MG63 (cell line): ENCODE measurements at places on chromosomes 7 and 10.

DNA sequence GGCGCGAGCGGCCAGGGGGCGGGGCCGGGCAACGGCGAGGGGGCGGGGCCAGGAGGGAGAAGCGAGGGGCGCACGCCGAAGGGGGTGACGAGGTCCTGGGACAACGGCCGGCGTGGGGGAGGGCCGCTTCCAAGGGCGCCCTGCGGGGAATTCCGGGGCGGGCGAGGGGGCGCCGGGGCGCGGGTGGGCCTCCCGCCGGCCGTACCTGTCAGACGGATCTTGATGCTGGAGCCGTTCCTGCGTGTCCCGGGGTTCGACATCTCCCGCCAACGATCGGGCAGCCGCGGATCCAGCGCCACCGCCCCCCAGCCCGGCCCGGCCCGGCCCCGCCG is 421 bp downstream of the SMURF1 start:
- no peak for DNase-seq

GRCh38 chr10:110042181-110042580 is 34.4 kb downstream of the ADD3 start:
- DNase-seq, result no peak

DNA sequence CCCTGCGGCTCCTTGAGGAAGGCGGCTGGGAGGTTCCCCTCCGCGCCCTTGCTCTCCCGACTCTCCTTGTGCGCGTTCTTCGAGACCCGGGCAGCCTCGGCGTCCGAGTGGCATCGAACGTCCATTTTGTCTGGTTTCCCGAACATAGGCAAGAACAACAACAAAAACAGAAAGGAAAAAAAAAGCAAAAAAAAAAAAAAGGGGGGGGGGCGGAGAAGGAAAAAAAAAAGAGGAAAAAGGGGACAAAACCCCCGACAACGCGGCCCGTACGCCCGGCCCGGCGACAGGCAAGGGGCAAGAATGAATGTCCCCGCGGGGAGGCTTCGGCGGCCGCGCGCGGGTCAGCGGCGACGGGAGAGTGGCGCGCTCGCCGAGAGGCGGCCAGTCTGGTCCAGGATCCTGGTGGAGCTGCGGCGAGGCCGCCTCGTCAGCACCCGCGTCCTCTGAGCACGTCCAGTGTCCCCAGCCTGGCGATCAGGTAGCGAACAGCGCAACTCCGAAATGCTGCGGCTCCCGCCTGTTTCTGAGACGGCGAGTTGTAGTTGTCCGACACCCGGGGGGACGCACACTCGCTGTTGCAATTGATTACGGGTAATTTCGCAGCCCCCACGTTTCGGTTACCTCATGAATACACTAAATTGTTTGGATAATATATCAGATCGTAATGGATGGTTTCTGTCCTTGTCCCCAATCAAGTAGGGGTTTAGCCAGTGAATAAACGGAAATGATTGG is at the start of gene VAX1:
Gene VAX1 (minus strand): TSS at position 360 of the 732 bp plus-strand sequence. CDS start 214 bp downstream, at position 146.
- DNase-seq, result no peak

GRCh38 chr7:127995156-127995880 is 35.9 kb downstream of the LRRC4 start:
- DNase-seq, result no peak

DNA sequence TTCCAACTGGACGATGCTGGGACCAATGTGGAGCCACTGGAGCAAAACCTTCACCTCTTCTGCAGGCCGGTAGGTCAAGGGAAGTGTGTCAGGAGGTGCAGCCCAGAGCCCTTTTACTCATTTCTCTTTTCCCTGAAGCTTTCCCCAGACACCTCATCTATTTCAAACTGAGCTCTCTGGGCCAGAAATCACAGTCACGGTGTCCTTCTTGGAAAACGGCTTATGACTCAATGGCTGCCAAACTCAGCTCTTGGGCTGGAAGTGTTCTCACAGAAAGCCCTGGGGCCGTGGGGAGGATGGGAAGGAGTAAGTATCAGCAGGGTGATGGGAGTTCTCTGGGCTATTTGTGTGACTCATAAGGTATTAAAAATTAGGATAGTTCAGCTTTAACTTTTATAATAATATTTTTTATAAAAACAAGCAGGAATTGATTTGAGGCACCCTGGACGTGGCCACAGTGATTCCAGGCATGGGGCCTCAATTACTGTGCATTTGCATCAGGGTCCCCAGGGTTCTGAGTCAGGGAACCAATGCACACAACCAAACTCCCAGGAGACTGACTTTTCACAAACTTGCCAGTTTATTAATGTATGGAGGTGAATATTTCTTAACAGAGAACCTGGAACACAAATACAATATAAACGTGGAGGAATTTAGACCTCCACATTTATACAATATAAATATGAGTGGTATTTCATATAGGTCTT is 187.4 kb upstream of the TMEM72 start:
- DNase-seq, result peak; percentile 89

GRCh38 chr7:134365341-134366054 is 48.8 kb upstream of the SLC35B4 start:
- peak; percentile 47 for DNase-seq

DNA sequence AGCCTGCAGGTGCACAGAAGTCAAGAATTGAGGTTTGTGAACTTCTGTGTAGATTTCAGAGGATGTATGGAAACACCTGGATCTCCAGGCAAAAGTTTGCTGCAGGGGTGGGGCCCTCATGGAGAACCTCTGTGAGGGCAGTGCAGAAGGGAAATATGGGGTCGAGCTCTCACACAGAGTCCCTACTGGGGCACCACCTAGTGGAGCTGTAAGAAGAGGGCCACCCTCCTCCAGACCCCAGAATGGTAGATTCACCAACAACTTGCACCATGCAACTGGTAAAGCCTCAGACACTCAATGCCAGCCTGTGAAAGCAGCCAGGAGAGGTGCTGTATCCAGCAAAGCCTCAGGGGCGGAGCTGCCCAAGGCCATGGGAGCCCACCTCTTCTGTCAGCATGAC is 205.8 kb downstream of the CCSER2 start:
- no peak for DNase-seq

- DNase-seq, result peak; percentile 5
Measured at GRCh38 chr10:30215623-30216022, 133.5 kb downstream of the MTPAP start.
